NCI-H510A (cell line): ENCODE measurements at places on chromosomes 6 and 20.

GRCh38 chr20:34530342-34530741 is 14.1 kb downstream of the DYNLRB1 start:
- no peak for DNase-seq

DNA sequence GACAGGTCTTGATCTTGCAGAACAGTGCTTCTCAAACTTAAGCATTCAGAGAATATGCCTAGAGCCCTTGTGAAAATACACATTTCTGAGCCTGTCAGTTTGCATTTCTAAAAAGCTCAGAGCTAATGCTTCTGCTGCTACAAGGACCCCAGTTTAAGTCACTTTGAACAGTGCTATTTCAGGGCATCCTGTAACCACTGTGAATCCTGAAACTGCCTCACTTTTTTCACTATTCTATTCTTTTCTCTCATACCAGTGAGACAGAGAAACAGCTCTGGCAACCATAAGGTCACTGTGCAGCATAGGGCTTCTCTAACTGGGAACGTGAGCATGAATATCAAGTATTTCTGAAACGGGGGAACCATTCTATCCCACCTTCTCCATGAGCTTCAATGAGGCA is 51.2 kb downstream of the LGSN start:
- no peak for DNase-seq

GRCh38 chr20:19310541-19310940 is 98.1 kb downstream of the SLC24A3 start:
- DNase-seq = no peak

DNA sequence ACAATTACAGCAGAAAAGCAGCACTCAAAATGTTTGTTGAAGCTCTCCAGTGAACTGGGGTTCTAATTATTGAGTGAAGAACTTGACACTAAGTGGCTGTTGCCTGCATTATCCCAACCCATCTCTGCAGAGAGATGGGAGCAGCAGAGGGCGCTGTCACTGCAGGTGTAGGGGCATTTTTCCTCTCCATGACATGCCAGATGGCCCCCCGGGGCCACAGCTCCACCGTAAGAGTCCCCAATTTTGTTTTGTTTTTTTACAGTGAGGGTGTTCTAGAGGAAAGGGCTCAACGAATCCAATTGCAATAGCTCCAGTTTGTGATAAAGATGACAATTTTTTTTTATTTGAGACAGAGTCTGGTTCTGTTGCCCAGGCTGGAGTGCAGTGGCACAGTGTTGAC is 1.9 kb upstream of the FUCA2 start:
- DNase-seq = peak; percentile 27

DNA sequence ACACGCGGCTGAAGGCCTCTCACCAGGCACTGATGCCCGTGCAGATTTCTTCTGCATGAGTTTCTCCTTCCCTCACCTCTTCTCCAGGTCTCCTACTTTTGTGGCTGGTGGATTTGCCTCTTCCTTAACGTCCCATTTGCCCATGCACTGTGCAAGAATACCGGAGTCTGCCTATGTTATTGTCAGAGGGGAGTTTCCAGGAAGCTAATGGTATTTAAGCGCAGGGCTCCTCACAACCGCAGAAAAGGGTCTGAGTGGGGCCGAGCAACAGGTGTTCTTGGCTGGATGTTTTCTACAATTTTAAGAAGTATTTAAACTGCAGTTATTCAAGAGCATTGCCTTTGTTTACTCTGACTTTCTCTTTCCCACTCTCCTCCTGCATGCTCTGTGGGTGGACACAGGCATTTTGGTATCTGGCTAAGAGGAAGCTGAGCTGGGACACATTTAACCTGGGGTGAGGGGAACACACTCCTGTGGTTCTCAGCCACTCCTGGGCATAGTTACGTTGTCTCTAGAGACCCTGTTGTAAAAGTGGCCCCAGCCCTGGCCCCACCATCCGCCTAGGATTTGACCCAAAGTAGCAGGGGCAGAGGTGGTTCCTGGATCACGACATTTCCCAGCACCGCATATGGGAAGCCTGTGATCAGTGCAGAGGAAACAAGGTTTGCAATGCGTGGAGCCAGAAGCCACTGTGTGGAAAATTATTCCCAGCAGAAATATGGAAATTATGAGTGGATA is 34.4 kb downstream of the GGTLC1 start:
- DNase-seq = no peak

DNA sequence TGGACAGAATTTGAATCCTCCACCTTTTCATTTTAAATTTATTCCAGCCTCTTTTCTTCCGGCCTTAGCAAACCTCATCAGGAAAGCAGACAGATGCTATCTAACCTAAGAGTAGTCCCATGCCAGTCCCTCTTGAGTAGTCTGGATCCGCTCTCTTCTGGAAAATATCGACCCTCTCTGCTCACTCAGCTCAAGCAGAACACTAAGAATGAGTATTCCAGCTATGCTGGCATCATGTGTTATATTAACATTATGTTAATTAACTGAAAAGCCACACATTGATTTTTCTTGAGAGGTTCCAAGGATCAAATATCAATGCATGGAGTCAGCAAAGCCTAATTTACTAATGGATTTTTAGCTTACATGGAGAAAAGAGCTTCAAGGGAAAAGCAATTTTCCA is 161.4 kb downstream of the ID4 start:
- DNase-seq = no peak

DNA sequence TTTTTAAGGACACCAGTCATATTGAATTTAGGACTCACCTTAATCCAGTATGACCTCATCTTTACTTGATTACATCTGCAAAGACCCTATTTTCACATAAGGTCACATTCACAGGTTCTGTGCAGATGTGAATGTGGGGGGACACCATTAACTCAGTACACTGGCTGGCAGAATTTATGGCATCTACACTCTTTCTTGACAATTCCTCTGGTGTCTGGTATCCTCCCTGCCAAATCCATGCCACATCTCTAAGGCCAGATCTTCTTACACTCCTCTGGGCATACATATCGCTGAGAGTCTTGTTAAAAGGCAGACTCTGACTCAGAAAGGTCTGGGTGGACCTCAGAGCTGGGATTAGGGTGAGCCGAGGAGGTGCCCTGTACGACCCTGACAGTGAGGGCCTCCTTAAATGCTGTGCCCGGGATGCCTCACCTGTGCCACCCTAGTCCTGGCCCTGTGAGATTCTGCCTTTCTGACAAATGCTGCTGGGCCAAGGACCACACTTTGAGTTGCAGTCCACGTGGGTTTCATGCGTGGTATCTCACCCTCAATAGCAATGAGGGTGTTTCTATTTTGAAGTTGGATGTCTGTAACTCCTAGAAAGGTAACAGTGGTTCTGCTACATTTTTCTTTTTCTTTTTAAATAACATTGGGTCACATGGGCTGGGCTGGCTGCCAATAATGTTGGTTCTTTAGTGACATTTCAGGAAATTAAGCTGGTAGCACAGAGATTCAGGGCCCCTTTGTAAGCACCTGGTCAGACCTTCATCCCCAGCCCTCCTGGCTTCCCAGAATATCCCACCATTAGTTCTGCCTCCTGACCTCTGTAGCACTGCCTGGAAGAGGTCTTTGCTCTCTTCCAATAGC is 17.2 kb upstream of the LRRN4 start:
- no peak for DNase-seq

GRCh38 chr20:2342243-2342642 is 38.5 kb upstream of the TGM6 start:
- no peak for DNase-seq
